Neural crest cell (in vitro differentiated cells): ENCODE measurements at places on chromosomes 2 and 18.

DNA sequence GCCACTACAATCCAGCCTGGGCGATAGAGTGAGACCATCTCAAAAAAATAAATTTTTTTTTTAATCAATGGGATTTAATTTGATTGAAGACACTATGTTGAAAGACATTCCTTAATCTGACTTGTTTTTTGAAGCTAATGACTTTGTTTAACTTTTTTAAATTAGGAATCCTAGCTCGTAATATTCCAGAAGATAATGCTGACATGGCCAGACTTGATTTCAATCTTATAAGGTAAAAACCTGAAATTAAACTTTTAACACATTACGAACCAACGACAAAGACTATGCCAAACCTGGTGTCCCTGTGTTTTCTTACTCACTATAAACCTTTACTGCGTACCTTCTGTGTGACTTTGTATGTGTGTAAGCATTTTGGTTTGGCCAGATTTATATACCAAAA is 7.6 kb downstream of the ATIC start:
- DNase-seq, result no peak

- DNase-seq, result no peak
These were observed 85.4 kb downstream of the MAP3K20 start for GRCh38 chr2:173161040-173161439.

DNA sequence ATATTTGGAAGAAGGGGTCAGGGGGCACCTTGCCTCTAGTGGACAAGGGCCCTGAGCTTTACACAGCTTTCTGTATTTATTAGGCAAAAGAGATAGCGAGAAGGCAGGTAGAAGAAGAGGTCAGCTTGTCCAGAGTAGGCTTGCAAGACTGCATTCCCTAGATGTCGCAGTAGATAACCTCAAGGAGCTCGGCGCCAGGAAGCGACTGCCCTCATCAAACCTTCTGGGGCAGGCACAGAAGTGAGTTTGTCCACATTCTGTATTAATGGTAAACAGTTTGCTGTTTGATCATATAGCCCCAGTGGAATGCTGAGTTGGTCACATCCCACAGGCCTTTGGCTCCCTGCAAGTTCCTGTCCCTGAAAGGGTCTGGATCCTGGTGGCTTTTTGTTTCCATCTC is 7.0 kb downstream of the CHCHD5 start:
- no peak for DNase-seq

DNA sequence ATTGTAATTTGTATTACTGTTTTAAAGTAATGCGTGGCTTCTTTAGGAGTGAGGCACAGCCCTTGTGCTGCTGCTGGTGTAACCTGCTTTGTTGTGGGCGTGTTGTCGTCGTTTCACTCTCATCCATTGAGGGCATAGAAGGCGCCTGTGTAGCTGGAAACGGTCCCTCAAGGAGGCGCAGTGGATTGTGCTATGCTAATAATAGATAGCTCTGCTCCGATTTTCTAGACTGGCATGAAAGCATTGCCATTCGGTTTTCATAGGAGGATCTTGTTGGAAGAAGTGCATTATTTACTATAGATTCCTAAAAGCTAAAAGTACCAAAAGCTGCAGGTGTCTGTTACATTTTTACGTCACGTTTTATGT is 17.9 kb downstream of the RAB12 start:
- DNase-seq, result no peak

- DNase-seq, result no peak
These were observed 116.0 kb downstream of the ABCA12 start for GRCh38 chr2:215022418-215022817.

GRCh38 chr18:23776306-23776705 is 87.1 kb downstream of the LAMA3 start:
- no peak for DNase-seq

DNA sequence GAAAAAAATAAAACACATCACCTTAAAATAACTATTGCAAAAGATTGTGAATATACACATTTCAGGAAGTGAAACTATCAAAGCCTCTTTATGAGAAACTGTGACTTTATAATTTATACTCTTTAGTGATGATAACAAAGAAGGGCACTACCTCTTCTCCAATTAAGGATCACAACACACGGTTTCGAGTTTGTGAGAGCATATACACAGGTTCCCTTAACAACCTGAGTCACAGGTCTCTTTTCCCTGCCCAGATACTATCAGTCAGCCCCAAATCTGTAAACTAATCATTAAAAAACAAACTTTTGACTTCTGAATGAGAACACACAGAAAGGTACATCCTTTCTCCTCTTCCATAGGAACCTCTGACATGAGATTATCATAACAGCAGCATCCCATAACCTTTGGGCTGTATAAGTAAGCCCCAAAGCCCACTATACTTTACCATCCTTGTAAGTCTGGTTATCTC is 44.9 kb downstream of the PTPN2 start:
- no peak for DNase-seq

- no peak for DNase-seq
These were observed 232.5 kb downstream of the TDRD15 start for GRCh38 chr2:21356086-21356856.

GRCh38 chr2:241494311-241494908 is 14.0 kb downstream of the STK25 start:
- DNase-seq, result no peak

DNA sequence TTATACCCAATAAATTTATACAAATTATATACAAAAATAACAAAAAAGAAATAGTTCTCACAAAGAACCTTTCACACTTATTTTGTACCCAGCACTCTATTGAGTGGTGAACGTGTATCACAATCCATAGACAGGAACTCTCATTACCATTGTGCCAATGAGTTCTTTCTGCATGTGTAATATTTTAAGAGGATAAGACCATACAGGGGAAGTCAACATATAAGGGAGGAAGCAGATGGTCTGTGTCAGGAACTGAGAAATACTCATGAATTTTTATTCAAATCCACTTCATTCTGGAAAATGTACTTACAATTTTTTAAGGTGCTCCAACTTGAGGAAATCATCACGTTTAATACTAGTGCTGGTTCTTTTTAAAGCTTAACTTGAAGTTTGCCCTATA is 27.1 kb upstream of the ELOA2 start:
- DNase-seq, result no peak

DNA sequence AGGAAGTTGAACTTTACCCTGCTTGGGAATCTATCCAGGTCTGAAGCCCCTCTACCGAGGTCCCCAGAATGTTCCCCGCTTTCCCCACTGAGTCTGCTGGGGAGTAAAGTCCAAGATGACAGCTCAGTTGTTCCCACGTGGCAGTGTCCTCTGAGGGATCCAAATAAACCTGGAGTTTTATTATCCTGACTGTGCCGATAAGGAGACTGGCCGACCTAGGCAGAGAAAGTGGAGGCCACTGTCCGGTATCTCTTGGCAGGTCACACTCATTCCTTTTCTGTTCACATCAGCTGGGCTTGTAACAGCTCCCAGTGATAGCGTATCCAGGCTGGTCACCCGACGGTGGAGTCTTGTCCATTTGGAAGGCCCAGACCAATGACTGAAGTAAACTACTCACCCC is 27.5 kb upstream of the C18orf32 start:
- no peak for DNase-seq

DNA sequence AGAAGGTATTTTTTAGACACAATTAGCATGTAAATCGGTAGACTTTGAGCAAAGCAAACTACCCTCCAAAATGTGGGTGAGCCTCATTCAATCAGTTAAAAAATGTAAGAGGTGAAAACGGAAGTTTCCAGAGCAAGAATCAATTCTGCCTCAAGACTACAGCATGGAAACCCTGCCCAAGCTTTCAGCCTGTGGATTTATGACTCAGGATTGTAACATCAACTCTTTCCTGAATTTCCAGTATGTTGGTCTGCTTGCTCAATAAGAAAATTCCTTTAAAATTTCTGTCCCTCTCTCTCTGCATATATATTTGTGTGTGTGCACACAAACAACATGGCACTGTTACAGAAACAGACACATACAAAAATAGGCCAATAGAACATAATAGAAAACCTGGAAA is 228.6 kb upstream of the DOK6 start:
- DNase-seq, result no peak

DNA sequence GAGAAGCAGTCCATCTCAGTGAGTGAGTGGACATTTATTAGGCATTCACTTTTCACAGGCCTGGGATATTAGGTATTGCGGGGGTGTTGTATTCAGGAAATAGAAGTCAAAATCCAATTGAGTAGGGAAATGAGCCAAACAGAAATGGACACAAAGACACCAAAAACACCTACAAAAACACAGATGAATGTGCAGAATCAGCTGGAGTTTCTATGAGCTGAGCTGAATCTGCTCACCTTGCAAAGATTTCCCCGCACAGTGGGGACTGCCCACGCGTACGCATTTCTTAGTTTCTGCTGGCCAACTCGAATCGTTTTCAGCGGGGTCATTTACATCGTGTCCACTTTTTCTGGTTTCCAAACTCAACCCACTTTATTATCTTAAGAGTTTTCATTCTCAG is 160.0 kb downstream of the BCL2 start:
- DNase-seq, result no peak

DNA sequence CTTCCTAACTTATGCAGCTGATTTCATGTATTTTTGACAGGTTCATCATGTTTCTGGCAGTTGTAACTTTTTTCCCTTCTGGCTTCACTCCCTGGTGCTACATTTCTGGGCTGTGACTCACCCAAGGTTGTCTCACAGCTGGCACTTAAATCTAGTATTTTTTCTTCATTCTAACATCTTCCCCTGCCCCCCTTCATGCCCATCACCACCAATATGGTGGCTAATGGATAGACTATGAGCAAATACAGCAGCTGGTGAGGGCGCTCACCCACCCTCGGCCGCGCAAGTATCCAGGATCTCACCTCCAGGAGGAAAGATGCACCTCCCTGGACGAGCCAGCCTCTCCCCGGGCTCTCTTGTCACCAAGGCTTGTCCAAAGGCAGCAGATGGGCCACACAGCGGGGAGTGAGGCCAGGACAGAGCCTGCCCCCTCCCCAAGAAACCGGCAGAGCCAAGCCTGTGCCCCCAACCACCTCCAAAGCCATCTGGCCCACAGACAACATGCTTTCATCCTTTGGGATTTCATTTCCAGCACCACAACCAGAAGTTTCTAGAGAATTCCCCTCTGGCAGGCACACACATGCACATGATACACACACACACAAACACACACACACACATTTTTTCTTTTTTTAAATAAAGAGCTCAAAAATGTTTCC is 39.1 kb downstream of the ATOH8 start:
- DNase-seq, result no peak

GRCh38 chr2:85578243-85579180 is 1.1 kb downstream of the VAMP8 start:
- no peak for DNase-seq

DNA sequence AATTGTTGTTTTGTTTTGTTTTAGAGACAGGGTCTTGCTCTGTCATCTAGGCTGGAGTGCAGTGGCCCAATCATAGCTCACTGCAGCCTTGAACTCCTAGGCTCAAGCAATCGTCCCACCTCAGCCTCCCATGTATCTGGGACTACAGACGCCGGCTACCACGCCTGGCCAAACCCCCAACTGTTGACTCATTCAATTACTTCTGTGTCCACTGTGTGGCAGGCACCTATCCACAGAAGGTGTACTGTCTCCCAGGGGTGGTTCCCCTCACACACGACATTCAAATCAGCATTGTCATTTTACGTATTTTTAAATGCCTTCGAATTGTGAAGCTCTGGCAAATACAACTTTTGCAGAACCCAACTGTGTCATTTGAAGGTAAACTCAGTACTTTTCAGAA is 188.0 kb upstream of the REV1 start:
- DNase-seq, result no peak

- DNase-seq, result no peak
These were observed 10.9 kb downstream of the YES1 start for GRCh38 chr18:801137-801536.

DNA sequence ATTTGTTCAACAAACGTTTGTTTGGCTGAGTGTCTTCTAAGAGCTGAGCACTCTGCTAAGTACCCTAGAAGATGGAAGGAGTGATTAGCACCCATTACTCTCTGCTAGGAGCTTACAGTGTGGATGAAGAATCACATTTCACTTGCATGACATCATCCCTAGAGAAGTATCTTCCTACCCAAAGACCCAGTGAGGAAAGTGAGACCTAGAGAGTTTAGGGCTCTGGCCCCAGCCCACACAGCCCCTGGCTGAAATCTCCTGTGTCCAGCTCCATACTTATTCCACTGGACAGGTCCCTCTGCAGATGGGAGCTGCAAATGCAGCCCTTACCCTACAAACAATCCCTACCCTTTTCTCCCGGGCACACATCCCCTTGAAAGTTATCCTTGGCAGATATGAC is 26.8 kb upstream of the EPAS1 start:
- no peak for DNase-seq

GRCh38 chr2:56034258-56034657 is 110.7 kb upstream of the EFEMP1 start:
- no peak for DNase-seq

DNA sequence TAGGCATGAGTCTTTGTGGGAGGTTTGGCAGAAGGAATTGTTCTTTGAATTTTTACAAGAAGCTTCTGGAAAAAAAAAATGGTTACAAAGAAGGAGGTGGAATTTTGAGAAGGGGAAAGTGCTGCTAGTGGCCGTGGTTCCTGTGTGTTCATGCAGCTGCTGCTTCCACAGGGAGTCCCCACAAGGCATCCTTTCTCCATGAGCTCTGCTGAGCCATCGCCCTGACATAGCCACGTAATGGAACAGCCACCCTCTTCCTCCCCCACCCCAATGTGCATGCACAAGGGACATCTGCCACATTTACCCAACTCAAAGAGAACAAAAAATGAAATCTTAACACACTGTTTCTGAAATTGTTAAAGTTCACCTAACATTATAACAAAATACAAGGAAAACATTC is 529.7 kb downstream of the SATB2 start:
- no peak for DNase-seq

DNA sequence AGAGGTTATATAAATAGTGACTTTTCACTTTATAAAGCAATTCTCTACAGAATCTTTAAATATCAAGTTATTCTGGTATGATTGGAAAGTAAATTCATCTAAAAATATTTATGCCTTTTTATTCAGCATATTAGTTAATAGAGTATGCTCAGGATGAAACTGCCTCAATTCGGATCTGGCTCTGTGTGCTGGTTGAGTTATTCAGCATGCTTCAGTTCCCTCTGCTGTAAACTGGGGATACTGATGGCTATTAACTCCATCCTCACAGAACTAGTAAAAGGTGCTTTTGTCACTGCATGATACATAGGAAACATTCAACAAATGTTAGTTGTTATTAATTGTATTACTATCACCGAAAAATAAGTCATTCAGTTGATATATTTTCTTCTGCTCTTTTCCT is 250.3 kb downstream of the NRXN1 start:
- DNase-seq, result no peak

- no peak for DNase-seq
These were observed 15.7 kb downstream of the C1QL2 start for GRCh38 chr2:119142824-119143223.

- DNase-seq, result no peak
These were observed 11.5 kb upstream of the LAPTM4A start for GRCh38 chr2:20062615-20063545.

GRCh38 chr2:175599966-175600831 is 401.9 kb downstream of the LNPK start:
- no peak for DNase-seq

- DNase-seq, result no peak
These were observed 82.3 kb upstream of the ASAP2 start for GRCh38 chr2:9124231-9124741.

- no peak for DNase-seq
These were observed 111.8 kb downstream of the ERBB4 start for GRCh38 chr2:212426637-212427412.
